ENCODE measurements at places on chromosomes 11 and 22.

GRCh38 chr11:2909133-2909902 lies 19.9 kb downstream of the PHLDA2 start:
- no peak for DNase-seq

- no peak for DNase-seq
Observed at GRCh38 chr11:121671283-121672168, 218.8 kb upstream of the SORL1-AS1 start.

DNA sequence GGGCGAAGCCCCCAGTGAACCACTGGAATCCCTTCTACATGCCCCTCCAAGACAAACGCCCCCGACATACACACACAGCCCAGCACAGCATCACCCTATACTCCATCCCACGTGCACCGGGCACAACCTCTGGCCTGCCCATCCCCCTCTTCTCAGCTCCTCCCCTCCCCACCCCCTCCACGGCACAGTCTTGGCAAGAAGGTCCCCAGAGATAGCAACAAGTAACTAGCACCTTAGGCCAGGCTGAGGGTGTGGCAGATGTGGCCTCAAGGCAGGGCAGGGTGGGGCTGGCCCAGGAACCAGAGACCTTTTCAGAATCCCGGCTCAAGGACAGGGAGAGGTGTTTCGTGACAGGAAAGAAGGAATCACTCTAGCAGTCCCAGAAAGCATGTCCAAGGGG lies 54.3 kb downstream of the CYTH4 start:
- DNase-seq: no peak

DNA sequence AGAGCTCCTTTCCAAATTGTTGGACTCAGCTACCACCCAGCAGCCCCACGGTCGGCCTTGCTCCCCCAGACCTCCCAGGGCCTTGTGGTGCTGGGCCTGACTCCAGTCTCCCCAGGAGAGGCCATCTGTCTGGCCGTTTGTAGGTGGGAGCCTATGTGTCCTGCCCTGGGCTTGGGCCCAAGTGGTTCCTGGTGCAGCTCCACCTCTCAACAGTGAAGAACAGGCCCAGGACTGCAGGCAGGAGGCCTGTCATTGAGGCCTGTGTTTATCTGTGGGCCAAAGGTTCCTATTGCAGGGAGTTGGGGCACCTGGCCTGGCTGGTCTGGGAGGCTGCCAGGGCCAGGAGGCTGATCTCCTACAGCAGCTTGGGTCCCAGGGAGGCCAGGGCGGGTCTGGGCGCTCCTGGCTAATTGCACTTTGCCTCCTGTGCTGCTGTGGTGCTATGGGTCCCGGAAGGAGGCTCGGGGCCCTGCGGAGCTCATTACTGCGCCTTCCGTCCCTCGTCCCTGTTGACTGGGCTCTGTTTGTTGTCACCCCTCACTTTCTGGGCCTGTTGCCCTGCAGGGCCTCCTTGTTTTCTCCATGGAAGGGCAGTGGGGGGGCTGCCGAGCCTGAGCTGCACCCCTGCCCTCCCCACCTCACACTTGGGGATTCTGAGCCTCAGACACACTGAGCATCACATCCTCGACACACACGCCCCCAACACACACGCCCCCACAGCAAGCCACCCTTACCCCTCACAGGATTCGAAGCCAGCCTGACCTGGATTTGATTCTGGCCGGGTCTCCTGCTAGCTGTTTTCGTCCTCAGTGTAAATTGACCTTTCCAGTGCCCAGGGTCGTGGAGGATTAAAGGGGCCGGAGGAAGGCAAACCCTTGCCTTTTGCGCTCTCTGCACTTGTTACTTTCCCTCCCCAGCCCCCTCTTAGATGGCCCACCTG lies 6.8 kb upstream of the OMP start:
- no peak for DNase-seq

GRCh38 chr11:75659836-75660235 lies 9.0 kb downstream of the MAP6 start:
- no peak for DNase-seq

- no peak for DNase-seq
Observed at GRCh38 chr11:61022311-61023085, 51.0 kb downstream of the CD6 start.

- no peak for DNase-seq
Observed at GRCh38 chr22:45240104-45240809, 437 bp downstream of the KIAA0930 start.

DNA sequence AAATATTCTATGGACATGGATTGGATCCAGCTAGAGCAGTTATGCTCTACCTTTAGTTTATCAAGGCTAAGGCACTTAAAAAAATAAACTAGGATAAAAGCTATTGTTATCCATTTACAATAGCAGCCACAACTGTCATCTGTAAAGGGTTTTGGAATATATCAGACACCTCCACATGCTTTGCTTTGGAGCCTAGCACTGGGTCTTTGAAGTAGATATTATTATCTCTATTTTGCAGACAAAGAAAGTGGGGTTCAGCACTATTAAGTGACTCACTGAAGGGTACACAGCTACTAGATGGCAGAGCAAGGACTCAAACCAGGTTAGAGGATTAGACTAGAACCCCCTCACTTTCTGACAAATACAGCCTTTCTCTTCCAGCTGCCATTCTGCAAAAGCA lies 82.0 kb downstream of the KCNJ1 start:
- DNase-seq: no peak

DNA sequence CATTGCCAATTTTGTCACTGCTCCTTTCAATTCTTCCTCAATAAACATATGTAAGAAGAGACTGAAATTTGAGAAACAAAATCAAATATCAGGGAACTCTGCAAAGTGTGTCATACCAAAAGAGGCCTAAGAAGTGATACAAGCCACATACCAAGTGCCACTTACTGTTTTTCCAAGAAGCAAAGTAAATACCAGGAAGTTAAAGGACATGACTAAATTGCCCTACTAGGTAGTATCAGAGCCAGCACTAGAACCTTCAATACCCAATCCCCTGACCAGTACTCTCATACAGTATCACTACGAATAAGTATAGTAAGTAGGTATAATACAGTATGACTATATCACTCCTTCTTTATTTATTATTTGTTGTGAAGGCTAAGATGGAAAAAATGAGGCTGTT lies 13.6 kb downstream of the MAML2 start:
- DNase-seq: no peak

DNA sequence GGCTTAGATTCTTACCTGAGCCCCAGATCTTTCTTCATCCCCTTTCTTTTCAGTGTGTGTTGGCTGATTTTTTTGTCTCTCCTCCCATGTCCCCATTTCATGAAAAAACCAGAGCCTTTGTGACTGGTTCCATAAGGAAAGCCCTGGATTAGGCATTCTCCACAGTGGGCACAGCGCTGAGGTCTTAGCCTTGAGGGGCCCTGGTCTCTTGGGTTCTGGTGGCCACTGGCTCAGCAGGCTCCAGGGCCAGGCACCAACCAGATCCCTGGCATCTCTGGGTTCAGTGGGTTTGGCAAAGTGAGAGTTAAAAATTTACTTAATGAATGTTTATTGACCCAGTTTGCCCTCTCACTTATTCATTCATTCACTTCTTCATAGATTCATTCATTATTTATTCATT lies 49.5 kb upstream of the ACCSL start:
- no peak for DNase-seq

GRCh38 chr11:118841469-118842242 lies 42.0 kb upstream of the CXCR5 start:
- DNase-seq: no peak

DNA sequence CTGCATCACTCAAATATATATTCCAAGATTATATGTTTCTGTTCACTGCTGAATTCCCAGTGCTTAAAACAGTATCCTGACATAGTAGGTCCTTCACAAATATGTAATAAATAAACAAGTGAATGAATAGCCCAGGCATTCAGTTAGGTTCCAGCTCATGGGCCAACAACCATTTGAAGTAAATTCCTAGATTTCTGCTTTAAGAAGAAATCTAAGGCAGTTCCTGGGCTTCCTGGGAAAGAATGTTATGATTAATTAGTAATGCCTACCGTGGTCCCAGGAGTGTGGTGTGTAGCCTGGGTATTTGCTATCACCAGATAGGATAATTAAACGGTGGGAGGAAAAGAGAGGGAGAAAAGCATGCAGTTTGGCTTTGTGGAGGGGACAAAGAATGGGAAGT lies 576.8 kb downstream of the SOX6 start:
- no peak for DNase-seq

DNA sequence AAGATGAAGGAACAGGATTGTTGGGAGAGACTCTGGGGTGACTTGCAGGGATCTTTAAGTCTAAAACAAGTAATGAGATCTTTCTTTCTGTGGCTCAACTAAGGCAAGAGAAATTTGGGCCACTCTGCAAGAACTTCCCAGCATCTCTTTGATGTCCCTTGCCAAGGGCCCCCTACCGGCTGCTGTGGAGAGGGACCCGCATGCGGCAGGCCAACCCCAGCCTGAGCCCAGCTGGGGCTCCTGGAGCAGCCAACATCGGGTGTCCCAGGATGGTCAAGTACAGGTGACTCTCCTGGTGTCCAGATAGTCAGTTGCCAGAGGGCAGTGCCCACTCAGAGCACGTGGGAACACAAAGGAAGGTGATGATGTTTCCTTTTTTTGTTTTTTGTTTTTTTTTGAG lies 363.2 kb downstream of the TBC1D22A start:
- DNase-seq: no peak

GRCh38 chr22:49307481-49307830 lies 520.2 kb downstream of the BRD1 start:
- DNase-seq: no peak

GRCh38 chr11:102111011-102111786 lies 952 bp downstream of the YAP1 start:
- no peak for DNase-seq

DNA sequence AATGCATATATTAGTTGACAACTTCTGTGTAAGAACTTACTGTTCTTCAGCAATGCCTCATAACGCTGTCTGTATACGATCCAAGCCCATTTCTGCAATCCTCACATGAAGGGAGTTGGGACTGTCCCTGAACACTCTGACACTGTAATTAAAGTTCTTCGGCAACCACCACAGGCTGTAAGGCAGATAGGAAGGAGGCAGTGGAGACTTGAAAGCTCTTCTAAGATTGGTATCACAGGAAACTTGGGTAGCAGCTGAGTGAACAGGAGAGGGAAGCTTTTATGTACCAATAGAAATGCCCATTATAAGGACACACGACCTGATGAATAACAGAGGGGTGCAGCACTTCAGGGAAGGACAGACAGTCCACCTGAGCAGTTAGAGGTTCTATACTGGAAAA lies 12.0 kb upstream of the GAB2 start:
- DNase-seq: no peak

- DNase-seq: no peak
Observed at GRCh38 chr11:128305588-128305987, 281.8 kb downstream of the ETS1 start.

DNA sequence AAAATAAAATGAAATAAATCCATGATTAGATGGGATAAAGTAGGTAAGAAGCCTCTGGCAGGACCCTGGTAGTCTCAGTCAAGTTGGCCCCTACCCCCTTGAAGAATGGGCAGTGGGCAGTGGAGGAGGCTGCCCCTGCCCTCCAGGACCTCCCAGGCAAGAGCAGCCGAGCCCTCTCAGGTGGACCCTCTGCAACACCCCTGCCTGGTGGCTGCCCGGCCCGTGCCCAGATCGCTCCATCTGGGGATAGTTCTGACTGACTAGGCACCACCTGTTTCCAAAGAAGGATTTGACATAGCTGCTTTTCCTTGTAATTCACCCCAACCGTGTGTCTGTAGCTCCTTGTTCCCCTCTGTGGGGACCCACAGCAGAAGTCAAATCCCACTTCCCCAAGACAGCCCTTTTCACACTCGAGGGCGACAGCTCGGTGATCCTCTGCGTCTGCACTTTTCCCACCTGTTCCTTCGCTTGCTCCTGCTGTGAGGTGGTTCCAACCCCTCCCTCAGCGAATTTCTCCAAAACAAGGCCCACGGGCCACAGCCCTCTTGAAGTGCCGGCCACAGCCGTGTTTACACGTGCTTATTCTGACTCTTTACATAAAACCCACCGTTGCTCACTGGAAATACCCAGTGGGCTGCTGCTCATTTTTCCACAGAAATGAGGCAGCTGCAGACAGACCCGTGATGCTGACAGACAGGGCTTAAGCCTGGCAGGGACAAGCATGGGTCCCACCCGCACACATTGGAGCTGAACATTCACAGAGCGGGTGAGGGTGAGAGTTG lies 5.5 kb upstream of the TMPRSS13 start:
- no peak for DNase-seq

All from esophagus squamous epithelium (tissue), 5 donors.